ENCODE measurements at places on chromosomes 1 and 21. TPM values are rescaled to one million over a fixed set of nuclear protein-coding genes. Genes with fewer than 3 reads are reported as not detected.

The ITLN2 gene
- not detected for polyA plus RNA-seq

The BTBD19 gene
- 7.9 TPM for polyA plus RNA-seq

The ATP1A1 gene
- polyA plus RNA-seq: 125 TPM

The LDLRAD1 gene
- polyA plus RNA-seq: not detected

The IFI6 gene
- polyA plus RNA-seq: 99.0 TPM

The RAB42 gene
- 7.0 TPM for polyA plus RNA-seq

The CFHR4 gene
- not detected for polyA plus RNA-seq

DNA sequence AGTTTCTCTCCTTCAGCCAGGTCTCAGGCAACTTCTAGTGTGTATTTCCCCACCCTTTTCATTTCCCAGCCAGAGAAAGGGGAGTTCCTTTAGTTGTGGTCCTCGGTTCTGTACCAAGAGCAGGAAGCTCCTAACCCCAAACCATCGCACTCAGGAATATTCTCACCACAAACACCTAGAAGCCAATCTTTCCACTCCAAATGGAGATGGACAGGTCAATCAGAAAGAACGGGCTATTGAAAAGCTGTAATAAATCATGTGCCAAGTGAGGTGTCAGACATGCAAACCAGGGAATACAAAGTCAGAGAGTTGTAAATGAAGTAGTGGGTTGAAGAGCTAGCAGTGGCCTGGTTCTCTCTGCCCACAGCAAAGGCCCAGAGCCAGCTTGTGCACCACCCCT, 77.2 kb downstream of the KCNN3 start:
- no peak for DNase-seq

DNA sequence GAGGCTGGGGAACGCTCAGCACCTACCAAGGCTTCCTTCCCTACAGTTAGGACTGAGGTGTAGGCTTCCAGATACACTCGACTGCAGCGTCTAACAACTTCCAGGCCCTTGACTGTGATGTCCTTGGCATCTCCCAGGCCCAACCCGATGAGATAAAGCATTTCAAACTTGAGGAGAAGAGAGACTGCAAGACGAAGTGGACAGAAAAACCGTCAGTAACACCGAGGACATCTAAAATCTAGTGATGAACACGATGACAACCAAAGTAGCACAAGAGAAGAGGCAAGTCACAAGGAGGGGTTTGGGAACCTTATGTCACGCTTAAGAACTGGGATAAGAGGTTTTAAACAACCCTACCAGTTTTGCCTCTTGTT, 314 bp downstream of the DPH5 start:
- DNase-seq: no peak

- DNase-seq: no peak
Measured at GRCh38 chr1:153509729-153510354, 25.9 kb downstream of the S100A6 start.

GRCh38 chr1:156639601-156640101, 2.3 kb upstream of the BCAN start:
- no peak for DNase-seq

DNA sequence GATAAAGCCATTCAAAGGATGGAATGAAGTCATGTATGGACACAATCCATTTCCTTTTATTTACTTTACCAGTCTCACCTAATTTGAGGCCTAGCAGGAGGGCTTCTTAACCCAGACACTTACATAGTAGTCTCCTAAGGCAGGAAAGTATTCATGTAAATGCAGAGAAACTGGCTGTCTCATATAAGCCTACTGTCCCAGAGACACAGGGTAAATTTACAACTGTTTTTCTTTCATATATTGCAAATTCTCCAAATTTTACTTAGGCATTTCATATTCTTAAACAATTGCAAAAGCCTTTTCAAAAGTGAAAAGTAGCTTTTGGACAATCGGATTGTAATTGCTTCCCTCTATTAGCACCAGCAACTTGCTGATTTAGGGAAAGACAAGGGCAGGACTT, 29.9 kb downstream of the SPAG17 start:
- no peak for DNase-seq

DNA sequence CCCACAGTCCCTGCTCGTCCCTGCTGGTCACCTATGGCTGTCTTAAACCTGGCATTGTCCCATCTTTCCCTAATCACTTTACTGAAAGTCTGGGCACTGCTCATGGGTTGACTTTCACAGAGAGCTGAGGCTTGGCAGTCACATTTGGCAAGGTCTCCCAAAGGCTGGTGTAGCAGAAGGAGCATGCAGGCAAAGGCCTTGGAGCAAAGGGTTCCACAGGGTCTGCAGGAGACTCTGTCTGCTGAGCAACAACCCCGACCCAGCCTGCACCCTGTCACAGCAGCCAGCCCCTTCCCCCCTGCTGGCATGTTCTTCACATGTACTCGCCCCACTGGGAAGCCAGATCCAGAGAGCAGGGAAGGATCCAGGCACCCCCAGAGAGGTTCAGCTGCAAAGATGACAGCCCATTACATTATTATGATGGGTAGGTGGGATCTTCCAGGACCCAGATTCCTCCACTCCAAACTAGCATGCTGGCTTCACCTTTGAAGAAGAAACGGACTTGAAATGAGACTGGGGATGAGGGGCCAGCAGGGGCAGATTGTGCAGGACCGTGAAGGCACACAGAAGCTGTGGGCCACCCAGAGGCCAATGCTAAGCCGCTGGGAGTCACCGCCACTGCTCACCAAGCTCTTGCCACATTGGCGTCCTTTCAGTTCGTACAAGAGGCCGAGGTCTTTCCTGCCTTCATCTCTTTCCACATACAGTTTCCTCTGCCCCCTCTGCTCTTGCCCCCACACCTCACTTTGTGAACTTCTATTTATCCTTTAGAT, 14.2 kb upstream of the TMEM125 start:
- no peak for DNase-seq

- DNase-seq: no peak
Measured at GRCh38 chr1:15038232-15039016, 115.1 kb upstream of the TMEM51 start.

DNA sequence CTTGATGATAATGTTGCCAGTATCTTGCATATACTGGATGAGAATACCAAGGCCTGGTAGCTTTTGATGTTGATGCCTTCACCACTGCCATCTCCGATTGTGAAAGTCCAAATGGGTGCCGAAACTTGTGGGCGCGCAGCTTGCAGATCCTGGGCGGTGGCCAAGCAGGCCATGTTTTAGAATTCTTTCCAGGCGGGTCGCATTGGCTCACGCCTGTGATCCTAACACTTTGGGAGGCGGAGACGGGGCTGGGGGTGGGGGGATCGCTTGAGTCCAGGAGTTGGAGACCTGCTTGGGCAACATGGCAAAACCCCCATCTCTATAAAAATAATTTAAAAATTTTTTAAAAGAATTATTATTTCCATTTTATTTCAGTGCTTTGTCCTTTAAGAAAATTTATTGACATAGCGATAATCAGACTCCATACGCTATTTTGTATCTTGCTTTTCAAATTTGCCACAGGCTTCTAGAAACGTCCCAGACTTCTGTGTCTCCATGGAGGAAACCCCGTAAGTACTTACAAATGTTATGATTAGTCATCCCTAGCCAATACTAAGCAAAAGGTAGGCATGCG, 592 bp upstream of the ZNF326 start:
- no peak for DNase-seq

GRCh38 chr1:172647110-172647564, 11.8 kb upstream of the FASLG start:
- no peak for DNase-seq

- DNase-seq: peak; percentile 95
Measured at GRCh38 chr1:116847688-116848531, 61.8 kb upstream of the PTGFRN start.

DNA sequence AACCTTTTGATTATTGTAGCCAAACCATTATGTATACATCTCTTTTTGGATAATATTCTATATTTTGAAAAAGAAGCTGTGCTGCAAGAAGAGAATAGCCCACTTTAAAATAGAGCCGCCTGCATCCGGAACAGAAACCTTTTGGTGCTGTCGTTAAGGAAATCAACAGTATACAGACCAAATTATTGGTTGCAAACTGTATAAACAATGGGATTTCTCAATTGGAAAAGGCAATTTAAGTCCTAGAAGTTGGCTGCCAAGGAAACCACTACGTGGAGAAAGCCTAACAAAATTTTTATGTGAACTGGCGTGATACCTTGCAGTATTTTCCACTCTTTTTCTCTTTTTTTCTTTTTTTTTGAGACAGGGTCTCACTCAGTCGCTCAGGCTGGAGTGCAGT, 25.8 kb downstream of the DESI2 start:
- peak; percentile 28 for DNase-seq

GRCh38 chr1:33057095-33057494, 20.4 kb upstream of the AK2 start:
- no peak for DNase-seq

GRCh38 chr1:5920201-5920600, 72.0 kb downstream of the NPHP4 start:
- DNase-seq: no peak

DNA sequence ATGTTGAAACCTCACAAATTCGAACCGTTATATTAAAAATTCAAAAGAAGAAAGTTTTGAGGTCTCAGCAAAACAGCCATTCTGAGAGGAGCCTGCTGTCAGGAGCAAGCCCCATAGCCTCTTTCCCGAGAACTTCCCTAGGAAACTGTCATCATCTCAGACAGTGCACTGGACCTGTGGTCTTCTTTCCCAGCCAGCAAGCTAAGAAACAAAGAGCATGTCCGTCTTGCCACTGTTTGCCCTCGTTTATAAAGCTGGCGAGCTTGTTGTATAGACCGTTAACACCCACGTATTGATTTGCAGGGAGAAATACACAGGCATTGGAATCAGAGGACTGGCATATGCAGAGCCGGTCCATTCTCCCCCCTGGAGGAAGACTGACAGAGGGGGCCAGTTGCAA, 407.0 kb downstream of the NPHP4 start:
- DNase-seq: no peak
